ENCODE measurements at places on chromosomes 12 and 14.

DNA sequence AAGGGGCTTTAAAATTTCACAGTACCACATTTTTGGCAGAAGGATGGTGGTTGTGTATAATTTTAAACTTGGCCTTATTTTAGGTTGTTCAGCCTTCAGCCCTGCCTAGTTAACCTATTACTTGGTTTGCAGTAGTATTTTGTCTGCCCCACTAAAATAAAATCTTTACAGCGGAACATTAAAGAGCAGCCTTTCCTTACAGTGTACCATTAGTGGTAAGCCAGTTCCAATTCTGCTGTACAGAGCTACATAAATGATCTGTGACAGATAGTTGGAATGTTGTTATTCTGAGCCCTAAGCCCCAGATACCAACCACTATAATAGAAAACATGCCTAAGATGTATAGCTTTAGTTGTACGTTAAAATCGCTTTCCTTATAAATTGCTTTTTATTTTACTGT, 56.2 kb downstream of the SLC38A6 start:
- no peak for DNase-seq

DNA sequence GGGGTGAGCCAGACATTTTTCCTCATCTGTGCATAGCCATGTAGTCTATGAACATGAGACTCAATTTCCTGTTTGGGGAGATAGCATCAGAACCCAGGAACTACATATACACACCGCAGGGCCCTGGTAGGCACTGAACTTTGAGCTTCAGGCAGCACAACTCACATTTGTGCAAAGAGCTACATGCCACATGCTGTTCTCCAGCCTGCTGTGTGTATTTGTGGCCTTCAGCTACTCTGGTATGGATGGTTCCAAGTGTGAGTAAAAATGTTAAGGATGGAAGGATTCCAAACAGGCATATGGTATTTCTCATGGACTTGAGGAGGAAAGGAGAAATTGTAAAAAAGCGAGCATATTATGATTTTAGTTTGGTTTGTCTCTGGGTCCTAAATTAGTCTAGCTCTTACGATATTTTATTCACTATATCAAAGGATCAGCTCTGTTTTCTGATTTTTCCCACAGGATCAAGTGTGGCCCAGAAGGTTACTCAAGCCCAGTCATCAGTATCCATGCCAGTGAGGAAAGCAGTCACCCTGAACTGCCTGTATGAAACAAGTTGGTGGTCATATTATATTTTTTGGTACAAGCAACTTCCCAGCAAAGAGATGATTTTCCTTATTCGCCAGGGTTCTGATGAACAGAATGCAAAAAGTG, 422.4 kb upstream of the OR4E1 start:
- DNase-seq: no peak

DNA sequence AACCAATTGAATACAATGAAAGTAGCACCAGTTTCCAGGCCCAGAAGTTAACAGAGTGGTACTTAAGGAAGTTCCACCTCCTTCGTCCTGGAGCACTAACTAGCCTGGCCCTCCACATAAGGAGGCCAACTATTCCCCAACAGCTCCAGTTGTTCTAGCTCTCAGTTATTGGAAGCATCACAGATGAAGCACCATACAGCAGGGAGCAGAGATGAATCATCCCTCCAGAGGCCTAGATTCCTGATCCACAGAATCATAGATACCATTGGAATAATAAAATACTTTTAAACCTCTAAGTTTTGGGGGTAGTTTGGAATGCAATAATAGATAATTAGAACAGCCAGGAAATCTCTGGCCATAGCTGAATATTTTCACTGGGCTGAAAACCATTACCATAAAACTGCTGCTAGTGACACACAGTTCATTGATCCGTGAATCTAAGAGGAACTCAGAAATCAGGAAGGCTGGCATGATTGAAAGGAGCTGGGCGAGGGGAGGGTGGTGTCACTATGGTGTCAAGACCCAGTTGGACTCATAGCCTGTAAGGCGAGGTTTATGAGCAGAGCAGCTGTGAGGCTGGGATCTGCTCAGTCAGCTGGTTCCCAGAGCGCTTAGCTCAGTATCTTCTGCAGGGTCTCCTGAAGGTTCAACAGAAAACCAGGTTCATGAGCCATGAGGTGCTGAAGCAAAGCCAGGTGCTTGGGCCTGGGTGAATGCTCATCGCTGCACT, 371.4 kb upstream of the TMTC1 start:
- no peak for DNase-seq

DNA sequence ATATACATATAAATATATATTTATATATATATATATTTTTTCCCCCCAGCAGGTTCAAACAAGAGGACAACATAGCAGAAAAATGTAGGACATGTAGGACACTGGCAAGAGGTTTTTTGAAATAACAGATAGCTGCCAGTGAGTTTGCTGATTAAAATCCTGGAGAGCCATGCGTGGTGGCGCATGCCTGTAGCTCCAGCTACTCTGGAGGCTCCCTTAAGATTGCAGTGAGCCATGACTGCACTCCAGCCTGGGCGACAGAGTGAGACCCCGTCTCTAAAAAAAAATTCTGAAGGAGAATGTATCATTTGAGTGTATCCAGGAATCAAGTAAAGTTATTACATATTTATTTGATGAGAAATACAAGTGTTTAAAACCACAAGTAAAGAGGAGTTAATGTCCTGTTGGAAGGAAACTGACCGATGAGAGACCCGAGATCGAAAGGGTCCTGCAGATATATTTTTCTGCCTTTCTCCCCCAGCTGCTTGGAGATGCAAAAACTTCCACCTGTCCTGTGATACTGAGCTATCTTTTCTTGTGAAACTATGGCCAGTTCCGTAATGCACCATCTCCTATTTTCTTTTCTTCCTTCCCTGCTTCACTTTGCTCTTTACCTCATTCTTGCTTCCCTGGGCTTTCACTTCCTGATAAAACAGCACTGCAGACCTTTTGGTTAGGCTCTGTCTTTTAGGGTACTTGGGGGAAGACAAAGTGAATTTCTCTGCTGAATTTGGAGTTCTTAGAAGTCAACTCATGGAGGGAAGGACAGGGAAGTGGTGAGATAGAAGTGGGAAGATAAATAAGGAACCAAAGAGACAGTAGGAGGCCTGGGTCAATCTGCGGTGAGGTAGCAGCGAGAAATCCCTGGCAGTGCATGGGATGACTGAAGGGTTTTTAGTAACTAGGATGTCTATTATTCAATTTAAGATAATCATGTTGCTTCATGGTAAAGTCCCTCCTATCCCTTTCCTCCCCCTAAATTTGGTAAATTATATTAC, 41.2 kb upstream of the SLC2A13 start:
- DNase-seq: no peak

DNA sequence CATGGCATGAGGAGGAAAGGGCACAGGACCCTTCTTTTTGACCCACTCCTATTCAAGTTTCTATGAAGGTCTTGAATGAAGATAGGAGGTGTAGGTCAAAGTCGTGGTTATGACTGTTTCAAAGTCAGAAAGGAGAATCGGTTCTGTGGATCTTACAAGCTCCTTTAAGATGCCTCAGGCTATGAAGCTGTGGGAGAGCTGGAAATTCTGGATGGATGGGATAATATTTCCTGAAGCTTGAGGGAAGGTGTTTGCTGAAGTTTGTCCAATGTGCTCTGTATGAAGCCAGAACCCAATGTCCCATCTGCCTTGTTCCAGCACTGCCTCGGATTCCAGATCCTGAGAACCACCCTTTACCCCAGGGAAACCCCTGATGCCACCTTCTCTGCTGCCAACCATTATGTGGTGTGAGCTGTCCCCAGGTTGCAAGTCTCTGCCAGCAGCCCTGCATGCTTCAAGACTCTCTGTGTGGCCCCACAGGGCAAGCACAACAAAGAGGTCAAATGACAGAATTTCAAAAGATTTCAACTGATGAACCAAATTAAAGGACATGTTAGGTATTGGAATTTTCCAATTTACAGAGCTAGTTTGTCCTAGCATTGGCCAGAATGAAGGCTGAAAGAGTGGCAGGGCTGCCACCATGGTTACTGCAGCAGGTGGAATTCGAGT, 472.0 kb downstream of the RGS6 start:
- DNase-seq: no peak

DNA sequence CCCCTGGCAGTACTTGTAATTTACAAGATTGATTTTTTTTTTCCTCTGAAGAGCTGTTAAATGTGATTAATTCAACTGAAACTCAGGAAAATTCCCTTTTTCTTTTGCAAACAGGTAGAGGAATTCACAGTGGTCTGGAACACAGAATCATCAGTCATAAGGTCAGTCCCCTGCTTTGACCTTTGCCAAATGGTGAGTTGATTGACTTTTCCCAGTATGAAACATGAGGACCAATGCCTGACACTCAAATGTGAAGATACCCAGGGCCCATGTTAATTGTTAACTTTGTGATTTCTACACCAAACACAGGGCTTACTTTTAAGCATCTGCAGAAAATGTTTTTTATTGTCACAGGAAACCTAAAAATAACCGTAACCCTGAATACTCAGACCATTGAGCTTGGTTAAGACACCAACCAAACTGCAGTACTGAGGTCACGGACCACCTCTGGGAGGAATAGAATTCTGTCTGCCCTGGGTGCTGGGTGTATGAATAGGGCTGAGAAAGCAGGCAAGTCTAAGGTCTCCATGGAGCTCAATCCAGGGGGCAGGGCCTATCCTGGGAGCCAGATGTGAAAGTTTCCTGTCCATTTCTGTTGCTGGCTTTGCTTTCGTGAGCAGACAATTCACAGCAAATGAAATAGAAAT, 192.4 kb downstream of the TMX1 start:
- no peak for DNase-seq

GRCh38 chr14:56284641-56285040, 166.4 kb downstream of the PELI2 start:
- DNase-seq: peak; percentile 84

GRCh38 chr14:93269341-93270068, 62.4 kb downstream of the UBR7 start:
- no peak for DNase-seq

DNA sequence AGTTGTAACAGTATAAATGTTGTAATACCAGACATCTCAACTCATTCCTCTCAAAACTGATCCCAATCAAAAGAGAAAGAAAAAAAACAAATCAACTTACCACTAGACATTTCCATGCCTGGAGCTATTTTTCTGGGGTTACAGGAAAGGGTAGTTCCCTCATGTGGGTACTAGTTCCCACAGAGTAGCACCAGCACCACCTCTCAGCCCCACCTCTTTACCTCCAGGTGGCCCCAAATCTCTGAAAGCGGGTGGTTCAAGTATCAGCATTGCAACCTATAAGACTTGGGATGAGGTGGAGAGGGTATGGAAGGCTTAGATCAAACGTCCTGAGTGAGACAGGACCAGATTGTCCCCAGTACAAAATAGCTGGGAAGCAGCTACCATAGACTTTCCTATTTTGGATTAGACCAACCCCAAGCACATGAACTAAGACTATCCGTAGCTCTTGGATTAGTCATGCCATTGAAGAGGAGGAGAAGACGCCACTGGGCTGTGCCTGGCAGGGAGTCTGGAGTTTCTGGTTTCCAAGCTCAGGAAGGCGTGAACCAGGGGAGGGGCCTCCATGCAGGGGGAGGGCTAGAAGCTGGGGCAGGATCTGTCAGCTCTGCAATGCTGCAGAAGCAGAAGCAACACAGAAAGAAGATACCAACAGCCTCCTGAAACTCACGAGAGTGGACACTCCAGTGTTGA, at the start of gene SLC39A2:
Gene SLC39A2 (plus strand): TSS at position 620 of the 693 bp plus-strand sequence. CDS start 154 bp downstream, outside the sequence.
- DNase-seq: no peak

DNA sequence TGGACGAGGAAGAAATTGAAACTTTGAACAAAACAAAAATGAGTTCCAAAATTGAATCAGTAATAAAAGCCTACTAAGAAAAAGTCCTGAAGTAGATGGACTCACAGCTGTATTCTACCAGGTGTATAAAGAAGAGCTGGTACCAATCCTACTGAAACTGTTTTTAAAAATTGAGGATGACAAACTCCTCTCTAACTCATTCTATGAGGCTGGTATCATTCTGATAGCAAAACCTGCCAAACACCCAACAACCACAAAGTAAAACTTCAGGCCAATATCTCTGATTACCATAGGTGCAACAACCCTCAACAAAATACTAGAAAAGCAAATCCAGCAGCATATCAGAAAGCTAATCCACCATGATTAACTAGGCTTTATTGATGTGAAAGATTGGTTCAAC, 33.9 kb upstream of the LDHB start:
- no peak for DNase-seq

GRCh38 chr14:83163016-83163415, 1629.4 kb upstream of the SEL1L start:
- DNase-seq: no peak

GRCh38 chr12:87427770-87428169, 601.4 kb downstream of the C12orf50 start:
- no peak for DNase-seq

DNA sequence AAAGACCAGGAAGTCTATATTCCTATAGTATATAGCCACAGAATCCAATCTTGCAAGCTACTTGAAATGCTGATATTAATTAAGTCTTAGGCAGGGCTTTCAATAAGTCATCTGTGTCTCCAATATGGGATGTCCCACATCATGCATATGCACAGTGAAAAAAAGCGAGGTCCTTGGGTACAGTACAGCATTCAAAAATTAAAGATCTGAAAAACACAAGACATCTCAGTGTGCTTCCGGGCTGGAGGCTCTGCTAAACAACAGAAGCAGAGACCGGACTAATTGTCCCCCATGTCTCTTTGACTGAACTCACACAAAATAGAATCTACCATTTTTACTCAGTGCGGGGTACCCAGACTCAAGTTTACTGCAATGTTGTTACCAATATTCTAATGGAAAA, 156.0 kb downstream of the DAD1 start:
- DNase-seq: no peak

DNA sequence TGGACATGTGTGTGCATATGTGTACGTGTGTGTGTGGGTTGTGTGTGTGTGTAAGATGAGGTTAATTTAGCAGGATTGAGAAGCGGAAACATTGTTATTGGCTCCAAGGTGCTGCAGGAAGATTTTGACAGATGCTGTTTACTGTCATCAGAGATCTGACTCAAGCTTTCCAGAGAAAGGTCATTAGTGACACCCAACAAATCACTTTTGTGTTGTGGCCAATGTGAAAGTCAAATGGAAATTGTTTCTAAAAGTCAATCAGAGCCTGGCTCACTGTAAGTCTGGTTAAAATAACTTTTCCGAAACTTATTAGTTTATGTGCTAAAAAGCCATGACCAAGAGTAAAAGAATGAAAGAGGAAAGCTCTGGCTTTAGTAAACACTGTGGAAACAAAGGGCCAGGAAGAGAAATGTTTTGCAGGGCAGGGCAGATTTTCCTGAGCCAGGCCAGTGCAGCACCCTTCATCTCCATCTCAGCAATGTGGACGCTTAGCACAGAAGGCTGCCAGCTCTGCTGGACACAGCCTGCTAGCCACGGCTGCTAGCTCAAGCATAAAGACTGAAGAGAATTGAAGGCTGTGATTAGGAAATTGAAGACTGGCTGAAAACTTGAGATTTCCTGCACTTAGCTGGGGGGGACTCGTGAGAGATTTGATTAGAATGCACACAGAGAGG, 235.8 kb downstream of the NEDD1 start:
- no peak for DNase-seq

- DNase-seq: no peak
These were observed 9.8 kb upstream of the DENND5B start for GRCh38 chr12:31600750-31601149.

GRCh38 chr12:113533842-113534375, 62.2 kb upstream of the LHX5 start:
- DNase-seq: no peak

GRCh38 chr14:100654814-100655740, 67.9 kb upstream of the BEGAIN start:
- peak; percentile 89 for DNase-seq

- no peak for DNase-seq
These were observed 17.3 kb upstream of the RIMKLB start for GRCh38 chr12:8680533-8680932.

- no peak for DNase-seq
These were observed 237.3 kb upstream of the GRIP1 start for GRCh38 chr12:66916189-66916588.

All from NCI-H524 (cell line).